ENCODE measurements at places on chromosomes 12 and 14.

DNA sequence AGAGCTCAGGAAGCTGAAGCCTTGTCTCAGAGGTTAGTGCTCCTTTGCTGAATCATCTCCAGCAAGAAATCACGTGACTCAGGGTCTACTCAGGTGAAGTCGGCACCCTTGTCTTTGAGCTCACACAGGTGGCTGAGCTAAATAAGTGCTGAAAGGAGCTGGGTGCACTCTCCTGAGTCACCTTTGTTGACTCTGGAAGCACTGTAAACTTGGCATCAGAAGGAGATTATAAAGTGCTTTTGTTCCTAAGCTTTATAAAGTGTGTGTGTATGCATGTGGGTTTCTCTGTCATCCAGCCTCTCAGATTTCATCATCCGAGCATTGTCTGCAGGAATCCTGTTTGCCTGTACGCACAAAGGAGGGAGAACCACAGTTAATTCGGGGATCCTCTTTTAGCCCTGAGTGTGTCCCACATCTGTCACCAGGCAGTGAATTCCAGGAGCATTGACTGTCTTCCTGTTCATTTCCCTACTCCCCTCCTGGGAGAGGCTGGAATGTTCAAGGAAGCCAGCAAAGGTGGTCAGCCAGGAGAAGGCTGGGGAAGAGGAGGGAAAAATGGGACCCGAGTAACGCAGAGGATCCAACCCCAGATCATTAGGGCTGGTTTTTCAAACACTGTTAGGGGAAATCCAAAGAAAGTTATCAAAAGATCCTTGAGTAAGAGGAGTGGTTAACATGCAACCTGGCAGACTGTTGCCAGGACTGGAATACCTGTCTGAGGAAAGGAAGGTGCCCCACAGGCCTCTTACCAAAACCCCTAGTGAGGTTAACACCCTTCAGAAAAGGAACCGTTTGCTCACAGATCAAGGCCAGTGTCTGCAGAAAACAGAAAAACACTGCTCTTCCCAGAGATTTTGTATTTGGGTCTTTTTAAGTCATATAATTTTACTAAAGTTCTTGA is 157.5 kb upstream of the HIF1A start:
- no peak for DNase-seq

GRCh38 chr12:123113026-123113425 is 37.9 kb downstream of the PITPNM2 start:
- no peak for DNase-seq

DNA sequence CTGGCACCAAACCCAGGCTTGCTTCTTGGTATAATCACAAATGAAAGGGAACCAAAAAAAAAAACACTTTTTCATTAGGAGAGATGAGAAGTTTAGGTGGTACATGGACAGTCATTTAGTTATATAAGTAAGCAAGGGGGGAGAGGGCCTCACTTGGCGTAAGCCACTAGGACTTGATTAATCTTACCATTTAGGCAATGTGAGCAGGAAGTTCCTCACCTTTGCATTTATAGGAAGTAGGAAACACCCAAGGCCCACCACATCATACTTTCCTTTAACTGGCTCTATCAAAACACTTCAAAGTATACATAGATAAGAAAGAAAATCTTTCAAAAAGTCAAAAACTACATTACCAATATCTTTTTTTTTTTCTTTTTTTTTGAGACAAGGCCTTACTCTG is 6.7 kb upstream of the RPS6KA5 start:
- no peak for DNase-seq

GRCh38 chr12:49274396-49275069 is 9.7 kb downstream of the TUBA1C start:
- no peak for DNase-seq

DNA sequence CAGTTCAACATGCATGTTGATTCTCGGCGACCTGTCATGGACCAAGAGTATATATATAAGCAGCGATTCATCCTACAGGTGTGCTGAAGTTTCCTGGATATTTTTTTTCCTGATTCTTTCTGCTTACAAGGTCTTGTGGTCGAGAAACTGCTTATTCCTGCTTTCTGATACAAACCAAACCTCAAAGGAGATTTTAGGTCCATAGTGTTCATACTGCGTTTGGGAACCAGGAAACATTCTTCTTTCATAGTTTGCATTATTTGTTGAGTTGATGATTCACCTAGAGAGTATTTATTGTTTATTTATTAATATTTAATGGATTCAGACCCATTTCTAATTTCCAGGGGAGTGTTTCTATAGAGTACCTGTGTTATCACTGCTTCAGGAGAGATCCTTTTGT is 70.7 kb upstream of the ASPG start:
- DNase-seq = no peak

DNA sequence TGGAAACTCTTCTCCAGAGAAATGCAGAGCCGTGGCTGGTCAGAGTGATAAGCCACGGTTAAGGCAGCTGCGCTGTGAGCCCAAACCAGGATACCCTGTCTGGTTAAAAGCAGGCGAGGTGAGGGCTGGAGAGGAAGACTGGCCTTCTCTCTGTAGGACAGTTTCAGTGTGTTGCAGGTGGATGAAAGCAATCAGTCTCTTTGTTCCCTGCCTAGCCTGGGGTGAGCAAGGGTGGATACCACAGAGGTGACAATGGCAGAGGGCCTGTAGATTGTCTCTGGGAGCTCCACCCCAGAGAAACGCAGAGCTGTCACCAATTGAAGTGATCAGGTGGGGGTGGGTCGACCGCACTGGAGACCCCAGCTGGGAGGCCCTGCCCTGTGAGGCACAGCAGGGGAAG is 621.9 kb downstream of the LRFN5 start:
- DNase-seq = no peak
